ENCODE measurements at places on chromosomes 2 and 18. TPM values are rescaled to one million over a fixed set of nuclear protein-coding genes. Genes with fewer than 3 reads are reported as not detected.

ADD2 gene
- 63.8 TPM for total RNA-seq

IL1R2 gene
- 1.1 TPM for total RNA-seq

HOXD13 gene
- total RNA-seq, result 0.09 TPM

FSHR gene
- total RNA-seq, result 6.5 TPM

CHRNG gene
- total RNA-seq, result not detected

YES1 gene
- 78.8 TPM for total RNA-seq

ECEL1 gene
- total RNA-seq, result 1.6 TPM

RASGRP3 gene
- not detected for total RNA-seq

CNTNAP5 gene
- 0.70 TPM for total RNA-seq

GRCh38 chr2:230323385-230324106 lies 3.4 kb upstream of the SP140L start:
- peak; percentile 58 for DNase-seq

DNA sequence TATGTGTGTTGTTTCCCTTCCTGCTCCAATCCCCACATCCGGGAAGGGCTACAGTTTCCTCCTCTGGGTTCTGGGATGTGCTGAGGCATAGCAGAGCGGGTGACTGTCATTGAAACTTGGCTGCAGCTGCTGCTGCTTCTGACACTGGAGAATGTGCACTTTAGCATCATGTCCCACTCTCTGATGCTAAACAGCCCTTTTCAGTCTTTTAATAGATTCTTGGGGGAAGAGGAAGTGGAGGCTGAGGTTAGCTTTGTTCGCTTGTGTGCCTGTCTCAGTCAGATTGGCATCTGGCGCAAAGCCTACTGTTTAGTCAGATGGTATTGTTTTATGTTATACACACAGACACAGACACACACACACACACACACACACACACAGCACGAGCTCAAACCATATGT lies 136.5 kb upstream of the RND3 start:
- DNase-seq, result no peak

GRCh38 chr2:18384242-18384641 lies 176.2 kb downstream of the RDH14 start:
- DNase-seq, result no peak

DNA sequence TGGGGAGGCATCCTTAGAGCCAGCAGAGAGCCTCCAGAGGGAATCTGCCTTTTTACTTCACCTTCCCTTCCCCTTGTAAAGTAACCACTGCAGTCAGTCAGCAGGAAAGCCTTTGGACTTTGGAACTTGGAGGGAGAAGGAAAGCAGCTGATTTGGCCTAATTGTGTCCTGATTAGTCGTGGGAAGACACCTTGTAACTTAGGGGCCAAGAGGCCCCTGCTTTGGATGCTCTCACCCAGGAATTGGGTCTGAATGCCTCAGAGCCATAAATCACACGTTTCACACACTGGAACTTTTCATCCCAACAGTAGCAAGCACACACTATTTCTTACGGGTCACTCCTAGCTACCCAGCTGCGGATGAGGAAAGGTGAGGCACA lies 81.0 kb upstream of the PPM1B start:
- DNase-seq, result peak; percentile 63

- no peak for DNase-seq
Observed at GRCh38 chr2:10220902-10221391, 81.8 kb upstream of the HPCAL1 start.

DNA sequence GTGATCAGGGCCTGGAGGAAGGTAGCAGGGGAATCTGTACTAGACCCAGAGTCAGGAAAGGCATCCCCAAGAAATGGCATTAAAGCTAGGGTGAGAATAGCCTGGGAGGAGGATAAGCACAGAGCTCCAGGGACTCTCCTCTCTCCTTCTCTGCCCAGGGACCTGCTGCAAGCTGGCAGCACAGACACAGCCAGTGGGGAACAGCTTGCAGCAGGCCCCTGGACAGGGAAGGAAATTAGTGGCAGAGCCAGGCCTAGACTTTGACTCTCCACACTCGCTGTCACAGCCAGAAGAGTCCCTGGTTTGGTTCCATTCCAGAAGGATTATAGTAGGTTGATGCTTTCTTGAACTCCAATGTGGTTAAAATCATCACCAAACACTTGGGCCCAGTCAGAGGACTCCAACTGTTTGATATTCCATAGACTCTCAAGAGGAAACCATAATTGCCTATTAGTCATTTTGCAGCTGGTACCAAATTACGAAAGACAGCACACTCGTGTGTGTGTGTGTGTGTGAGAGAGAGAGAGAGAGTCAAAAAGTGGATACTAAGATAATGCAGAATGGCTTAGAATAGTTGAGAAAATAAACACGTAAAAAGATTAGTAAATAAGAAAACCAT lies 95.5 kb upstream of the ATP8B1 start:
- no peak for DNase-seq

DNA sequence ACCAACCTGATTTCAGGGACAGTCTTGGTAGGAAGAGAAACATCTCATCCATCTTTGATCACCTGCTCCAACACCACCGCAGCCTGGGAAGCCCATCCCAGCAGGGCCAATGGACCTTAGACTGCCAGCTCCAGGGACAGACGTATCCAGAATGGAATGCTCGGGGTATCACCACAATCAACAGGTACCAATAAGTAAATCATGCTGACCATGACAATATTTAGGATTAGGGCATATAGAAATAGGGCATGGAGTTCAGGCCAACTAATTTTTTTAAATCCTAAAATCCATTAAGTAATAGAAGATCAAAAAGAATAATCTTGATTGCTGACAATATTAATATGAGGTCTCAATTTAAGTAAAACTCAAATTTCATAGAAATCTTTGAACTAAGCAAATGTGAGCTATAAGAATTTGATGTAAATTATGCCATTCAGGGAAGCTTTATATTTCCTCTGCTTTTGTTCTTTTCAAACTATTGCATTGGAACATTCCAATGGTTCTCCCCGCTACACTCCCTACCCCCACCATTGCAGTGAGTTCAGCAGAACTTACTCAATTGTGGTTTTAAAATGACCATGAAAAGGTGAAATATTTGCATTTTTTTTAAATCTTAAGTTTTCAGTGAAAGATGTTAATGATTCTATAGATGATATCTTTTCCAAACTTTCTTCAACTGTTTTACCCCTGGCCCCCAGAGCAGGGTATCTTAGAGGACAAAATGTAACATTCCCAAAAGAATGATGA lies 138.6 kb downstream of the DNER start:
- DNase-seq, result no peak

GRCh38 chr2:68519236-68519635 lies 51.9 kb downstream of the APLF start:
- no peak for DNase-seq

GRCh38 chr2:74387346-74387745 lies 7.2 kb upstream of the DCTN1 start:
- DNase-seq, result no peak

GRCh38 chr2:24409171-24409570 lies 48.8 kb upstream of the ITSN2 start:
- no peak for DNase-seq

DNA sequence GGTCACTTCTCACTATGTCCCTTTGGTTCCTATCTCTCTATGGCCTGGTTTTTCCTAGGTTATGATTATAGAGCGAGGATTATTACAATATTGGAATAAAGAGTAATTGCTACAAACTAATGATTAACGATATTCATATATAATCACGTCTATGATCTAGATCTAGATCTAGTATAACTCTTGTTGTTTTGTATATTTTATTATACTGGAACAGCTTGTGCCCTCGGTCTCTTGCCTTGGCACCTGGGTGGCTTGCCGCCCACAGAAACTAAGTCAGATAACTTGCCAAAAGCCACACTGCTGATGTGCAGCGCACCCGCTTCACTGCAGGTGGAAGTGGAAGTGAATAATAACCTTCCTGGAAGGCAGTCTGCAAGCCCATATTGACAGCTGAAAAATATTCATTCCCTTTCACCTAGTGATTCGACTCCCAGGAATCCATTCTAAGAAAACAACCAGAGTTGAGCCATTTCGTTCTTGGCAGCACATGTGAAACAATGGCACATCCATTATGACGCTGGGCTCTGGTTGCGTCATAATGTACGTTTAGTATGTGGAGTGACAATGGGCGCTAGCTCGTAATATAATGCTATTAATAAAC lies 725 bp upstream of the ANKRD53 start:
- no peak for DNase-seq

DNA sequence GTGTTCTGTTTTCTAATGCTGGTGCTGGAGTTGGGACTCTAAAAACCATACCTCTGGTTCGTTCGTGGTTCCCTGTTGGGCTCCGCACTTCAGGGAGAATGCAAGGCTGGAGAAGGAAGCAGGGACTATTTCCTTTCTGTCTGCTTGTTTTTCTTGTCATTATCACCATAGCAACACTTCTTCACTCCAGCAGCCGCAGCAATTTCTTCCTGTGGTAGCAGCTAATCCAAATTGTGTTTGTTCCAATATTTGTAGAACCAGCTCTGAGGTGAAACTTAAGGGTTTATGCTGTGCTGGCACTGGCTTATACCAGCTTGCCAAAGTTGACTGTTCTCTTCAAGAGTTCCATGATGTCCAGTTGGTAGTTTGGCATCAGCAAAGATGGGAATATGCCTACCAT lies 301.4 kb upstream of the SYT4 start:
- no peak for DNase-seq
